ENCODE measurements at places on chromosomes 6 and 20. TPM values are rescaled to one million over a fixed set of nuclear protein-coding genes. Genes with fewer than 3 reads are reported as not detected.

SNRPB2 gene
- total RNA-seq, result 69.8 TPM

NECAB3 gene
- total RNA-seq, result 17.3 TPM

PROKR2 gene
- total RNA-seq, result not detected

DDO gene
- total RNA-seq, result 1.2 TPM

GSTA1 gene
- total RNA-seq, result not detected

GRCh38 chr6:146879406-146880117 lies 280.8 kb downstream of the ADGB start:
- no peak for DNase-seq

GRCh38 chr6:15331143-15331542 lies 85.3 kb downstream of the JARID2 start:
- peak; percentile 37 for DNase-seq

DNA sequence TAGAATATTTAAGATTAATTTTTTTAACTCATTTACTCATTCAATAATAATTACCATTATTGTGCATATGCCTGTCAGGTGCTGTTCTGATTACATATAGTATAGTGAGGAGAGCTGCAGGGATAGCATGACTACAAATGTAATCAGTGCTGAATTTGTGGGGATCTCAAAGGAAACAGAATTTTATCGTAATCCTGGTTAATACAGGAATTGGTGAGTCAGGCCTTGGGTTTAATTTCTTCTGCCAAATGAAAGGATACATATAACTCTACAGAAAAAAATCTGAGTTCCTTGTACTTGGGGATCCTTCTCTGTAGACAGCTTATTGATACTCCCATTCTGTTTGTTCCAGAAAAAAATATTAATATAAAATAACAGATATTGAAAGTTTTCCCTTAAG lies 297.2 kb downstream of the GJA1 start:
- no peak for DNase-seq

DNA sequence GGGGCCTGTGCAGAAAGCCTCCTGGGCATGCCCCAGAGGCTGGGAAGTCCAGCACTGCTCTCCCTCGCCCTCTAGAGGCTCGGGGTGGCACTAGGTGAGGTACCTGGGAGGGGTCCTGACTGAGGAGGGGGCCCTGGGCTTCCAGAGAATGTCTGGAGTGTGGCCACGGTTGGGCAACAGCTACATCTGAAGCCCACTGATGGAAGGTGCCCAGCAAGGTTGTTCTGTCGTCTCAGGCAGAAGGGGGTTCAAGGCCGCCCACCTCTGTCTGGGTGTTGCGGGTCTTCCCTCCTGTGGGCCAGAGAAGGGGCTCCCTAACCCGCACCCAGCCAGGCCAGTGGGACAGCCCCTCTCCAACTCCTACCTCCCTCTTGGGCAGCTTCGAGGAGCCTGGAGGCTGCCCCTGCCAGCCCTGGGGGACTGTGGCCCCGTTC lies 11.4 kb upstream of the VEGFA start:
- no peak for DNase-seq

- DNase-seq, result no peak
Observed at GRCh38 chr6:134720353-134721059, 229.4 kb downstream of the ALDH8A1 start.

GRCh38 chr6:106872049-106872448 lies 102.5 kb downstream of the CD24 start:
- DNase-seq, result peak; percentile 56

DNA sequence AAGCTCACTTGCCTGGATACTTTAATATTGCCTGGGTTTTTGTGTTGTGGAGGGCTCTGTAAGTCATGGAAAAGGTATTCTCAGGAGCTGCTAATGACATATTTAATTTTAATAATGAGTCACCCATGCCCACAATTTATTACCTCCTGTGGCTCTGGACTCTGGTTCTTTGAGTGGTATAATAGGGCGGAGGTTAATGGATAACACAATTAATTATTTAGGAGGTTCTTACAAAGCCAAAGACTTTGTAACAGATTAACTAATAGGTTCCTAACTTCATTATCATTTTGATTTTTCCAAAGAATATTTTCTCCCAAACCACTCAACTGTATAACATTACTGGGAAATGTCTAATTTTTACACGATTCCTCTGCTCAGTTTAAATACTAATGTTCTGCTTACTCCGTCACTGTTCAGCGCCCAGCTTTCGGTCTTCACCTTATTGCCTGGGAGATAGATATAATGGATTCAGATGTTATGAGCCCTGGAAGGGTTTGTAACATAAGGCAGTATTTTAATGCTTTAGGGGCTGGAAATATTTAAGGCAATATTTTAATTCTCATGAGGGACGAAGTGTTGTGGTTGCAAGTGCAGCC lies 29.4 kb downstream of the PHACTR3 start:
- DNase-seq, result no peak

GRCh38 chr6:86122086-86122485 lies 479.4 kb upstream of the SYNCRIP start:
- DNase-seq, result no peak

DNA sequence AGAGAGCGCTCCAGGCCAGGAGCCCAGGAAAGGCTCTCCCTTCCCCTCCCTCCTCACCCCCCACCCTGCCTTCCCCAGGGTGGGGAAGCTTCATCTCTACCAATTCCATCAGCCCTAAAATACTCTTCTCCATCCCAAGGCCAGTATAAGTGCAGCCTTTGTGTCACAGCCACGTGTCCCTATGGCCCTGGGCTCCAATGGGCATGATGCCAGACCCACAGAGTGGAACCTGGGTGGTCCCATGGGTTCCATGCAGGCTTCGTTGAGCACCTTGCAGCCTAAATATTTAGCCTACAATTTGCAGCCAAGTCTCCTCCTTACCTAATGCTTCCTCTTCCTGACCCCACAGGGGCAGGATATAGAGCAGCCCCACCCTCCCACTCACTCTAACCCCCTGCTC lies 976 bp upstream of the MATN4 start:
- DNase-seq, result no peak

DNA sequence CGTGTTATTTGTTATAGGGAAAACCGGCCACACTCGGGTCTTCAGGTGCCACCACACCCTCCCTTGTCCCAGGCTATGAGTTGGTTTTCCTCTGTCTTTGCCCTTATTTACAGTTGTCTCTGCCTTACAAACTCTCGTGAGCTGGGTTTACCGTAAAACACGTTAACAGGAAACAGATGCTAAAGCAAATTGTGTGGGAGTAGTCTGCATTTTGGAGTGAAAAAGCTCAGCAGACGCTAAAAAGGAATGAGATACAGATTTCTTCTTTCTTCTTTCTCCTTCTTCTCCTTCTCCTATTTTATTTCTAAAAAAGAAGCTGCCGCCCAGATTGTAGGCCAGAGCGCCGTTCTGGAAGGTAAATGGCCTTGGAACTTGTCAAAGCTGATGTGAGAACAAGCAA lies 51.9 kb downstream of the APCDD1L start:
- DNase-seq, result no peak

DNA sequence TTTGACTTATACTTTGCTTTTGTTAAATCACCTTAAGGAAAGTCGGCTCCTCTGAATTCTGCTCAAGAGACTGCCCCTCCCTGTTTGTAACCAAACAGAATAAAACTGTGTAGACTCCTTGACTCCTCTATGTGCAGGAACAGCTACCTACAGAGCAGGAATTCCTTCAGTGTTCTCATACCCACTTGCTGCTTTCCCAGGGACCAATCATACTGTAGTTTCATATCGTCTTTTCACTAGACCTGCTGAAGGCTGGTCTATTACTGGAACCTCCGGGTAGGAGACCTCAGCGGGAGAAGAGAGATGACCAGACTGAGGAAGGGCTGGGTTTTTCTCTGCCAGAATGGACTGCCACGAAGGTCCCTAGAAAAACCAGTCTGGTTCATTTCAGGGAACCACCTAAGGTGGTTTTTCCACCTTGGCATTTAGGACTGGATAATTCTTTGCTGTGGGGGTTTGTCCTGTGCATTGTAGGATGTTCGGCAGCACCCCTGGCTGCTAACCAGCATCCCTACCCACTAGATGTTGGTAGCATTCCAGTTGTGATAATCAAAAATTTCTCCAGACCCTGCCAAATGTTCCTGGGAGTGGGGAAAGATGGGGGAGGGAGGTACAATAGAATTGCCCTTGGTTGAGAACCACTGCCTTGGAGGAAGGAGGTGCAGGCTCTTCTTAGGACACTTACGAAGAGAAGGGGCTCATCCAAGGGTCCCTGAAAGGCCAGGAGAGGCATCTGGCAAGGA lies 80.5 kb downstream of the DNAAF9 start:
- DNase-seq, result no peak

- no peak for DNase-seq
Observed at GRCh38 chr6:41675176-41675775, 37.0 kb downstream of the MDFI start.

DNA sequence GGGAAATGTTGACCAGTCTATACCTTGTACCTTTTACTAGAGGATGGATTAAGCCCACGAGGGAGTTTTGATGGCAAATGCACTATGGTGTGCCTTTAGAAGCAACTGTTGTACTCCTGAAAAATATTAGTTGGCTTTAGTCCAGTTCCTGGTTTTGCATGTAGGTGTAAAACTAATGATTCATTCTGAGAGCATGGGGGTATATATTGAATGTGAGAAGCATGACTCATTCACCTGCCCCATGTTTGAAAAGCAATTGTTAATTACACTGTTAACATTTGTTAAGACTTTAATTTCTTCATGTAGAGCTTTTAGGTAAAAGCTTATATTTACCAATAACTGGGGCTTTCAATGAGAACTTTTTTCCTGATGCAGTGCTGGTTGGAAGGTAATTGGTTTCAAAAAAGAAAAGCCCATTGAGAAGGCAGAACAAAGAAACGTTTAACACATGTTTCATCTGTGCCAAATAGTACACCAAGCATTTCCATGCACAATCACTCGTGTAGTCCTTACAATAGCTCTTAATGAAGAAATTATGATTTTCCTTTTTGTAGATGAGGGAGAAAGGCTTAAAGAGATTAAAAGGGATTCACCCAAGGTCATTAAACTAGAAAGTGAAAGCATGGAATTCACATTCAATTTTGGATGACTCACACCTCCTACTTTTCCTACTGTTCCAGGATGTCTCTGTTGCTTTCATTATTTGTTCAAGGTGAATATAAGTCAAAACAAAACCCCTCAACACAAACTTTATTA lies 134.1 kb downstream of the CCDC170 start:
- peak; percentile 13 for DNase-seq
